Bronchial epithelial cell (primary cell): ENCODE measurements at places on chromosomes 3 and 15.

- DNase-seq, result peak; percentile 27
These were observed 164.0 kb downstream of the PDCD6IP start for GRCh38 chr3:33962396-33962795.

DNA sequence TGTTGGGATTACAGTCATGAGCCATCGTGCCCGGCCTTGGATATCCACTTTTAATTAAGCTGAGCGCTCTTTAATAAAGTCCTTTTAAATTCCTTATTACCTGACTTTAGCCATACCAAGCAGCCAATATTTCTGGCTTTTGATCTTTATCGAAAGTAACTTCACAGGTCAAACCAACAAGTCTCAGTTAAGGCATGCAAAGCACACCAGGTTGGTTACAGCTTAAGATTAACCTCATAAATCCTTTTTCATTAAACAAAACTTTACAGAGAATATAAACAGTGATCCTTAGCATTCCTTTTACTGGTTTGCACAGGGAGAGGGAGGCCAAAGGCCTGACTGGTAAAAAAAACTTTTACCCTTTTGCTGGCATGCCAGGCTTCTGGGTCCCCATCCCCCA, 17.7 kb downstream of the ZNF662 start:
- DNase-seq, result no peak

DNA sequence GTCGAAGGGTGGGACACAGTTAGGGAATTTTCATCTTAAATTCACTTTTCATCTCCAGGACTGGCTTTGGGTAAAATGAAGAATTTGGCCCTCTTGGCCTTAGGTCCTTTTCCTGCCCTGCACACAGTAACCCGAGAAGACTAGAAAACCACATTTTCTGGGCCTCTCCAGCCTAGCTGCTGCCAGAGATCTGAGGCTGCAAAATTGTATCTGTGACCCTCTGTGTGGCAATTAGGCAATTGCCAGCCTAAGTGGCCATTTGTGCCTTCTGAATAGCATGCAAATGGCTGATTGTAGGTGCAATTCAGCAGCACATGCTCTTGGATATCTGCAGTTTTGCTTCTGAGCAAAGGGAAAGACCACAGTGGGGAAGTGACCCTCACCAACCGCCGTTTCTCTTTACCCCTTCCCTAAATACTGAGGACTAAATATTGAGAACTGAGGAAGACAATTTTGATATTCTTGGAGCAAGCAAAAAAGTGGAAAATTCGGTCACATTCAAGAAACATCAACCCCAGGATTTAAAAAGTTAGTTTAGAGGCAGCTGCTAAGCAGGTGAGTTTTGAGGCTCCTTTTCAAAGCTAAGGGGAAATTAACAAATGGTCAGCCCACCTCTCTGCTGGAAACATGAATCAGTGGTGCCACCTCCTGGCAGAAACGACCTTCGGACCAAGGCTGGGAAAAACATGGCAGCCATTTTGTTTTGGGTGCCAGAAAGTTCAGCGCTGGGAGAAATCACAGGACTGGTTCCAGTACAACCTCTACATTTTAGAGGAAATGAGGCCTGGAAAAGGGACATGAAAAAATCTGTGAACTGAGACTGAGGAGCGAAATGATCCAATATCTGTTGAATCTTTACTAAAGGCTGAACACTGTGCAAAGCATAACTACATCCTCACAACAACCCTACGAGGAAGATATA, 56.6 kb upstream of the PRTG start:
- peak; percentile 24 for DNase-seq

DNA sequence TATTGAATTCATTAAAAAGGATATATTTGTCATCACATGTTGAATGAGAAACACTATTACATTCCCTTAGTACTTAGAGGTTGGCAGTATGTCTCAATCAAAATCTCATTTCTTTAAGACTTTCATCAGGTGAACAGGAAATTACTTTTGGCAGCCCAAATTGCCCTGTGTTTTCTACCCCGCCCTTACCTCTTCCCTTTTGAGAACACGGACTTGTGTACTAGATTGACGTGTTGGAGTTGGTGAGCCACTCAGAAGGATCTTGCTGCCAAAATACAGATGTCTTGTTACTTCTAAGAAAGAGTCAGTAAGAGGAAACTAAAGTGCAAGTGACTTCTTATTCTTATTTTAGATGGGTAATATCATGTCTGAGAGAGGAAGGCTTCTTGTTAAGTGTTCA, 386.9 kb downstream of the FEZF2 start:
- peak; percentile 10 for DNase-seq

GRCh38 chr3:25287291-25287884, 140.7 kb upstream of the RARB start:
- DNase-seq, result no peak

- DNase-seq, result no peak
These were observed 16.8 kb upstream of the APEH start for GRCh38 chr3:49657208-49657915.

- no peak for DNase-seq
These were observed 7.4 kb upstream of the IQSEC1 start for GRCh38 chr3:13080591-13080990.

DNA sequence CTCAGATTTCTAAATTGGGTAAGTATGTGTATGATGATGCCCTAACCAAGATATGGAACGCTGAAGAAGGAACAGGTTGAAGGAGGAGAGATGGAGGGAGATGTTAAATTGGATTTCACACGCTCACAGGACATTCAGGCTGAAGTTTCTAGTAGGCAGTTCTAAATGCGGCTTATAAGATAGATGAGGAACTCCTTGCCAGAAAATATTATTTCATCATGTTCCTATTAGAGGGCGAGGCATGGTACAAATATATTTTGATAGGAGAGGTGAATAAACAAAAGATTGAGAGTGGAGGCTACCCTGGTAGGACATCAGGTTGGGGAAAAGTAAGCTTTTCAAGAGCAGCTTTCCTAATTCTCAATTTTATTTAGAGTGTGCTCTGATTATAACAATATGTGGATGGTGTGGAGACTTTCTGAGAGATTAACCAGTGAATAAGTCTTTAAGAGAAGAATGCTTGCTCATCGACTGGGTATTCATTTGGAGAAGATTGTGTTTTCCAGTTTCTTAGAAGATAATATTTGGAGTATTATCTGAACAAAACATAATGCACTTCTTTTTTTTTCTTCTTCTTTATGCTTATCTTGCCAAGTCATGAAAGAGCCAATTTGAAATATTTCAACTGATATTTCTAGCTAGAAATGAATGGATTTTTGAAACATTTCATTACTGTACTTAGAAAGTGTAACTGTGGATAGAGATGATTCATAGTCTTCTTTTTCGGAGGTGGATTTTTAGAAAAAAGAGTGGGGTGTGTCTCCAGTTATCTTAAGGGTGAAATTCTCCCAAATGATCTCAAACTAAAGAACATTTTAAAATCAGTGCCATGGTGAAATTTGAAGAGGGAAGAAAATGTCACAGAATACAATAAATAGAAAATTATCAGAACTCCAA, 88.5 kb downstream of the B3GALNT1 start:
- no peak for DNase-seq

DNA sequence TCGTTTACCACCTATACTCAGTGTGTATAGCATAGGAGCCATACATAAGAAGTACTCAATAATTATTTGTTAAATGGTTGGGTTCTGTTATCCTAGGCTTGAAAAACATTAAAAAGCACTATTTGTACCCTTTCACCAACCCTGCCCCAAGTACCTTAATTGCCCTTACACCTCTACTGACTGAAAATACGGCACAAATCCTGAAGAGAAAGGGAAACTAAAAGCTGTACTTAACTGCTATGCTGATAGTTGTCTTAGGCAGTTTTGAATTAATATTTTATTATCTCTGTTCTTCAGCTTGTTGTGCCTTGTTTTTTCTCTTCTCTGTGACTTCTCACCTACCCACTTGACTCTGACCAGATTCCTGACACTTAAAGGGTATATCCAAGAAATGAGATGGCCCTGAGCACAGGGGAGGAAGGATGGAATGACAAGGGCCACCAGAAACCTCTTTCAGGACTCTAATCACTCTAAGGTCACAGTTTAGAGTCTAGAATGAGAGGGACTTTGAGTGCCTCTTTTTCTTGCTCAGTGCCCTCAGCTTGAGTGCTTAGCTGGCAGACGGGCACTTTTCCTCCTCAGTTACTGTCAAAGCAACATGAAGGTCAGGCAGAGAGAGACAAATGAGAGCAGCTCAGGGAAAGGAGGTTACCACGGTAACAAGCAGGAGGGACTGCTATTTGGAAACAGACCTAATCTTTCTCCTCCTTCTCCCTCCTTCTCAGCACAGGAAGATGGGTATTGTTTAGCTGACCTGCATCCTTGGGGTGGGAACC, 136.5 kb downstream of the ZNF609 start:
- no peak for DNase-seq

GRCh38 chr3:187810021-187810446, 64.8 kb upstream of the BCL6 start:
- DNase-seq, result peak; percentile 68

- no peak for DNase-seq
These were observed 288.4 kb upstream of the LYSMD4 start for GRCh38 chr15:100021653-100022052.
